ENCODE measurements at places on chromosomes 1 and 21. TPM values are rescaled to one million over a fixed set of nuclear protein-coding genes. Genes with fewer than 3 reads are reported as not detected.

Gene DNAJC6
- 0.72 TPM for total RNA-seq

Gene INAVA
- total RNA-seq, result not detected

Gene GMEB1
- total RNA-seq, result 5.8 TPM

Gene RHD
- total RNA-seq, result not detected

Gene FAM78B
- 0.27 TPM for total RNA-seq

Gene SETSIP
- not detected for total RNA-seq

Gene AIM2
- not detected for total RNA-seq

Gene CD5L
- not detected for total RNA-seq

Gene CRYBG2
- total RNA-seq, result not detected

Gene DNM3
- 2.0 TPM for total RNA-seq

Gene ACOT11
- total RNA-seq, result 3.9 TPM

Gene PROX1
- total RNA-seq, result not detected

Gene SEMA4A
- total RNA-seq, result 1.4 TPM

Gene SERBP1
- 420 TPM for total RNA-seq

Gene FCRL1
- total RNA-seq, result not detected

Gene SPRR2D
- total RNA-seq, result not detected

Gene LRRC53
- not detected for total RNA-seq

Gene ESPN
- not detected for total RNA-seq

Gene RCSD1
- total RNA-seq, result 0.57 TPM

Gene TMEM81
- total RNA-seq, result 2.0 TPM

Gene C1orf141
- 0.65 TPM for total RNA-seq

Gene KRTAP21-1
- total RNA-seq, result not detected

Gene SPATA17
- total RNA-seq, result 1.8 TPM

Gene MCOLN3
- 2.3 TPM for total RNA-seq

Gene FMO2
- total RNA-seq, result 7.4 TPM

Gene TCP10L
- total RNA-seq, result 0.45 TPM

Gene SUSD4
- 1.9 TPM for total RNA-seq

Gene SLC1A7
- total RNA-seq, result 3.8 TPM

Gene ERICH3
- total RNA-seq, result not detected

Gene CRNN
- not detected for total RNA-seq

Gene CASZ1
- not detected for total RNA-seq

Gene SH2D2A
- total RNA-seq, result not detected

Gene LIPI
- not detected for total RNA-seq

Gene TBX19
- not detected for total RNA-seq

Gene CACNA1S
- not detected for total RNA-seq

Gene CACNA1E
- total RNA-seq, result not detected

Gene SLC5A9
- not detected for total RNA-seq

Gene FAF1
- total RNA-seq, result 93.8 TPM

Gene F11R
- total RNA-seq, result 0.36 TPM

All from fibroblast of the aortic adventitia (primary cell).